ENCODE measurements at places on chromosomes 1 and 21.

DNA sequence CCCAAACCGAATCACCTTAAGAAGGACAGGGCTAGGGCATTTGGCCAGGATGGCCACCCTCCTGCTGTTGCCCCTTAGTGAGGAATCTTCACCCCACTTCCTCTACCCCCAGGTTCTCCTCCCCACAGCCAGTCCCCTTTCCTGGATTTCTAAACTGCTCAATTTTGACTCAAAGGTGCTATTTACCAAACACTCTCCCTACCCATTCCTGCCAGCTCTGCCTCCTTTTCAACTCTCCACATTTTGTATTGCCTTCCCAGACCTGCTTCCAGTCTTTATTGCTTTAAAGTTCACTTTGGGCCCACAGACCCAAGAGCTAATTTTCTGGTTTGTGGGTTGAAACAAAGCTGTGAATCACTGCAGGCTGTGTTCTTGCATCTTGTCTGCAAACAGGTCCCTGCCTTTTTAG is 3.6 kb downstream of the BTG2 start:
- no peak for DNase-seq

GRCh38 chr1:162319493-162320175 is 57.0 kb downstream of the SPATA46 start:
- DNase-seq = no peak

DNA sequence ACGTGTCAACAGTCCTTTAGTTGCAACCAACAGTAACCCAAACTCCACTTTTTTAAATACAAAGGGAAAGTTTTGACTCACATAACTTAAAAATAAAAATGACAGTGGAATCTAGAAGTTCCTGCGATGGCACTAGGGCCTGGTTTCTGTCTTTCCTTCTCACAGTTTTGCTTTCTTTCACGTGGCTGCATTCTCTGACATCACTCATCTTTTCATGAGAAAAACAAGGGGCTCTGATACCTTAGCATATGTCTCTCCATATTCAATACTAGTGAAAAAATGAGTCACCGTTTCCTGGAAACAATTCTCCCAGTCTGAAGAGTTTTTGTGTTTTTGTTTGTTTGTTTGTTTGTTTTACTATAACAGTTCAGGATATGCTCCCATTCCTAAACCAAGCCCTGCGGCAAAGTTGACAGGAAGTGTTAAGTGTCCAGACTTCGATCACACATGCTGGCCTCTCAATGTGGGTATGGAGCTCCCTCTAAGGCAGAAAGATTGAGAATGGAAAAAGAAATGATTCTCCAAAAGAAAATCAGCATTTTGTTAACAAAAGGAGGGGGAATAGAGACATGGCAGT is 483.3 kb downstream of the TTLL7 start:
- no peak for DNase-seq

GRCh38 chr1:175857756-175858155 is 114.4 kb upstream of the TNR start:
- no peak for DNase-seq

- DNase-seq = no peak
These were observed 181.0 kb downstream of the PTPRU start for GRCh38 chr1:29417147-29417858.

DNA sequence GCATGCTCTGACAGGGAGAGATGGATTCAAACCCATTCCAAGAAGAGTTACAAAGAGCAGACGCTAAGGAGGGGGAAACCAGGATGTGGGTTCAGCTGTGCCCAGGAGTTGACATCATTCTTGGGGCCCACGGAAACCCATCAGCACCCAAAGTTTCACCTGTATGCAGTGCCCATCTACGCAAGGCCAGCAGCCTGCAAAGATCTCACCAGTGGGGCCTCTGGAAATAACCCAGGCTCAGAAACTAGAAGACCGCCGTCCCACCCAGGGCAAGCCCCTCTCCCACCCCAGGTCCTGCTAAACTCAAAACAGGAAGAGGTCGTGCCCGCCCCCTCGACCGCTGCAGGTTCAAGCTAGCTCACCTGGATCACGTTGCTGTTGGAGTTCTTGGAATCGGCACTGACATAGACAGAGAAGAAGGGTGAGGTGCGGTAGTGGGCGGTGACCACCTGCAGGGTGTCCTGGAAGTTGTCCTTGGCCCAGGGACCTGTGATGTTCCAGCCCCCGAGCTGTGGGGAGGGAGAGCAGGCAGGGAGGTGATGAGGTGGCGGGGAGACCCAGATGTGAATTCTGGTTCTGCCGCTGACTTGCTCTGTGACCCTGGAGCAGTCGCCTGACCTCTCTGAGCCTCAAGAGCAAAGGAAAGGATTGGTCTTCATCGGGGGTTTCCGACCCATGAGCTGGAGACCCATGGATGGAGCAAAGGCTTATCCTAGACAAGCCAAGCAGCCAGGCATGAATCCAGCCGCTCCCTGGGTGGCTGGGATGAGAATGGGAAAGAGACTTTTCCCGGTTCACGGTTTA is 31.7 kb downstream of the ECE1 start:
- no peak for DNase-seq

DNA sequence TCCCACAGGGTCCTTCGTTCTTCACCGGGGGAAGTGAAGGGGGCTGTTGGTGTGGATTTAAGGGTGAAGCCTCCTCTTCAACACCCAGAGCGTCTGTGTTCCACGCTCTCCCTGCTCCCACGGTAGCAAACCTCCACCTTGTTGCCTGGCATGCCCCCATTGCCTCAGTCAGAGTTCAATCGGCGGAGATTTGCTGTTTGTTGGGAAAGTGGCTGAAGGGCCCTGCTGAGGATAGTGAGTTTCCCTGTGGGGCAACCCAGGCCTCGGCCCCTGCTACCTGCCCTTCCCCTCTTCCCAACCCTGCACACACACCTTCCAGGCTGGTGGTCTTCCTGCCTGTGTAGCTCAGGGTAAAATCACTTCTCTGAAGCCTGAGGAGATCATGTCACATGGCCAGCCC is 60.5 kb downstream of the TOR1AIP2 start:
- no peak for DNase-seq

GRCh38 chr1:59514061-59514909 is 217.4 kb downstream of the FGGY start:
- DNase-seq = no peak

GRCh38 chr1:208614610-208615009 is 370.4 kb upstream of the PLXNA2 start:
- DNase-seq = no peak

DNA sequence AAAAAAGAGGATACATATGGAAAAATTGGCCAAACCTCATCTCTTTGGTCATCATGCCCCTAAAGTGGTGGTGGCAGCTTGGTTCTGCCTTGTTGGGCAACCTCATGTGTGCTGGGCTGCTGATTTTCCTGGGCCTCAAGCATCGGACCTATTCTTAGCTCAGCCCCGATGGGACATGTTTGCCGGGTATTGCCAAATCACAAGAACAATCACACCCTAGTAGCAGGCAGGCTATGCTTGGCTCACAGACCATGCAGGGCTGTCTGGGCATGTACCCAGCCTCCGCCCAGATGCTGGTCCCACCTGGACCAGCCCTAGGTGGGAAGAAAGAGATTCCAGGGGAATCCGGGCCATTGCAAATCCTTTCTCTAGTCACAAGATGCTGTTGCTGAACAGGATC is 189.4 kb upstream of the FGGY start:
- no peak for DNase-seq

GRCh38 chr1:1788646-1789431 is 10.6 kb upstream of the NADK start:
- DNase-seq = no peak

GRCh38 chr1:167924543-167925231 is 10.8 kb upstream of the ADCY10 start:
- DNase-seq = no peak

GRCh38 chr1:92495392-92496063 is 8.8 kb upstream of the GFI1 start:
- no peak for DNase-seq

- no peak for DNase-seq
These were observed 176.2 kb downstream of the DUSP10 start for GRCh38 chr1:221565711-221566110.

DNA sequence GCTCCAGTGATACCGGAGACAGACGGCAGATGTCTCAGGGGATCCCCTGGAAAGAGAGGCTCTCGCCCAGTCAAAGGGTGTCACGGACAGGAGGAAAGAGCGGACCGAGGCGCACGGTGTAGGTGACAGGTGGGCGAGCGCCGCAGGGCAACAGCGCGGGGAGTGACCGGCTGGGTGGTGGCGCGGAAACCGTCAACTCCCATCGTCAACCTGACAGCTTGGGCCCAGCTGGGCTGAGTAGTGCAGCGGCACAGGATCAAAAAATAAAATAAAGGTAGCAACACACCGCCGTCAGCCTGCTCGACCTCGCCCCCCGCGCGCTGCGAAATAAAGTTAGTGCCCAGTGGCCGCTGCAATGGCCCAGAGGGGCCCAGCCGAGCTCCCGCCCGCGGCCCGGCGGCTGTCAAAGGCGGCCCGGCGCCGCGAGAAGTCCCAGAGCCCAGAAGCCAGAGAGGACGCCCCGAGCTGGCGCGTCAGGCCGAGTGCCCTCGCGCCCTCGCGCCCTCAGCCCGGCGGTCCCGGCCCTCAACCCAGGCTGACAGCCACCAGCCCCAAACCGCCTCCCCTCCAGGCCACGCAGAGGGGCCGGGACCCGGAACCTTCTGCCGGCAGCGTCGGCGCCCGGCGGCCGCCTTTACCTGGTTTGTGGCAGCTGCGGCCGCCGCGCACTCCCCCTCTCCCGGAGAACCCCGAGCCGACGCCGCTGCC is at the start of gene LYST:
Gene LYST, minus strand, starts transcription at position 702 of the 708 bp plus-strand sequence. CDS start 36,489 bp downstream, outside the sequence.
- no peak for DNase-seq

- DNase-seq = no peak
These were observed 120.2 kb upstream of the KCNE2 start for GRCh38 chr21:34243562-34243961.

DNA sequence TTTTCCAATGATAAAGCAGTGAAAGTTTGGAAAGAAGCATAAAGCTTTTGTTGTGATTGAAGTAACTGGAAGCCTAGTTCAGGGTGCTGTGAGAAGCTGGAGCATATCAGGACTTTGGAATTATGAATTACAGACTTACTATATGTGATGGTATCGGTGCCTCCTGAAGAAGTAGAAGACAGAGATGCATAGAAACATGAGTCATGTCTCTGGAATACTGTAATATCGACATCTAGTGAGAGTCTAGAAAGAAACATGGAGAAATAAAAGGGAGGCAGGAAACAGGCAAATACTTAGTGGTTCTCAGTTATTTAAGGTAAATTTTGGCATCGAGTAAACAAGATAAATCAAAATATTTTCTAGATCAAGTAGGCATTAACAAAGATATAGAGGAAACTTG is 103.0 kb downstream of the CAMTA1 start:
- DNase-seq = no peak

- no peak for DNase-seq
These were observed 797 bp upstream of the KCNJ9 start for GRCh38 chr1:160080381-160081100.

- no peak for DNase-seq
These were observed 5.4 kb downstream of the TRIM62 start for GRCh38 chr1:33176362-33176850.

All from retinal pigment epithelial cell (primary cell).